ENCODE measurements at places on chromosomes 11 and 22.
A peak's percentile ranks its signal among the peaks of the same experiment; 100 is the strongest.

DNA sequence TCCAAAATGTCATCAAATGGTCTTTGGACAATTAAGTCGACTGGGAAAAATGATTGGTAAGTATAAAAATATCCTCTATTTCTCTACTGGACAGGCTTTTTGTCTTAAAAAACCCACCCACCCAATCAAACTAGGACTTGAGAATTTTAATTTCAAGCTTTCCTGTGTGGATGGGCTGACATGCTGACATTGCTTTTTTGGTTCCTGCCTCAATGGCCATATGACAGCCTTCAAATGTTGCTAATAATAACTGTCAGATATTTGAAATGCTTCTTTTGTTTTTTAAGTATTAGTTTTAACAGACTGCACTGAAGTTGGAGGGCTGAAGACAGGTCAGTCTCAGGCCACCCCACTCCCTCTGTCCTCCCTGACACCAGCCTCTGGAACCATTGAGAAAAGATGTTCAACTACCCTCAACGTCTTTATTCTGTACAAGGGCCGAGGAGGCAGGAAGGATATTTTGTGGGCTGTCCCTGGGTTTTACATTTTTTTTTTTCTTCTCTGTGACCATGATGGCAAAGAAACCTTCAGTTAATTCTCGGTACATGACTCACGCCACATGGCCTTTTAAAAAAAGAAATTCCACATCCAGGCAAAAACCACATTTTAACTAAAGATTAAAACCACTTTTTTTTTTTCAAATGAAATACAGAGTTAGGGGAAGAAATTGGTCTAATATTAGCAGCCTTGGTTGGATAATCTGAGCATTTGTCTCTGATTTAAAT is 130.4 kb downstream of the SLC1A2 start:
- peak; percentile 67 for DNase-seq

DNA sequence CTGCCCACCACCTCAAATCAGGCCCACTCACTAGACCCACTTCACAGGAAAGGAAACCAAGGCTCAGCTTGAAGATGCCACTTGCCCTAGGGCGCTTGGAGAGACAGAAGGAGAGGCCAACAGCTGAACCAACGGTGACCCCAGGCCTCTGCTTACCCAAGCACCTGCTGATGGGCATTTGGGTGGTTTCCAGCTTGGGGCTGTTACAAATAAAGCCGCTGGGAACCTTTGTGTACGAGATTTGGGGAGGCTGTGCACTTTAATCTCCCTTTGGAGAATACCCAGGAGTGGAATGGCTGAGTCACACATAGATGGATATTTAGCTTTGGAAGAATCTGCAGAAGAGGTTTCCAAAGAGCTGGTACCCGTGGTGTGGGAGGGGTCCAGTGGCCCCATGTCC is 50.9 kb upstream of the LINC01488 start:
- no peak for DNase-seq

DNA sequence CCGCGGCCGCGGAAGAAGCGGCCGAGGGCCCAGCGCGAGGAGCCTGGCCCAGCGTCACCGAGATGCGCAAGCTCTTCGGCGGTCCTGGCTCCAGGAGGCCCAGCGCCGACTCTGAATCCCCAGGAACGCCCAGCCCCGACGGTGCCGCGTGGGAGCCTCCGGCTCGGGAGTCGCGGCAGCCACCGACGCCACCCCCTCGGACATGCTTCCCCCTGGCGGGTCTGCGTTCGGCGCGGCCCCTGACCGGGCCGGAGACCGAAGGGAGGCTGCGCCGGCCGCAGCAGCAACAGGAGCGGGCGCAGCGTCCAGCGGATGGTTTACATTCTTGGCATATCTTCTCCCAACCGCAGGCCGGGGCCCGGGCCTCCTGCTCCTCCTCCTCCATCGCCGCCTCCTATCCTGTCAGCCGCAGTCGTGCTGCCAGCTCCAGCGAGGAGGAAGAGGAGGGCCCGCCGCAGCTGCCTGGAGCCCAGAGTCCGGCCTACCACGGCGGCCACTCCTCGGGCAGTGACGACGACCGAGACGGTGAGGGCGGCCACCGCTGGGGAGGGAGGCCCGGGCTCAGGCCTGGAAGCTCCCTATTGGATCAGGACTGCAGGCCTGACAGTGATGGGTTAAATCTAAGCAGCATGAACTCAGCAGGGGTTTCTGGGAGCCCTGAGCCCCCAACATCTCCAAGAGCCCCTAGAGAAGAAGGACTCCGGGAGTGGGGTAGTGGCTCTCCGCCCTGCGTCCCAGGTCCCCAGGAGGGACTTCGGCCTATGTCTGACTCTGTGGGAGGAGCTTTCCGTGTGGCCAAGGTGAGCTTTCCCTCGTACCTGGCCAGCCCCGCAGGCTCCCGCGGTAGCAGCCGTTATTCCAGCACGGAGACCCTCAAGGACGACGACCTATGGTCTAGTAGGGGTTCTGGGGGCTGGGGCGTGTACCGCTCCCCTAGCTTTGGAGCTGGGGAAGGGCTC is 1.2 kb downstream of the ARHGEF17 start:
- peak; percentile 99 for DNase-seq

DNA sequence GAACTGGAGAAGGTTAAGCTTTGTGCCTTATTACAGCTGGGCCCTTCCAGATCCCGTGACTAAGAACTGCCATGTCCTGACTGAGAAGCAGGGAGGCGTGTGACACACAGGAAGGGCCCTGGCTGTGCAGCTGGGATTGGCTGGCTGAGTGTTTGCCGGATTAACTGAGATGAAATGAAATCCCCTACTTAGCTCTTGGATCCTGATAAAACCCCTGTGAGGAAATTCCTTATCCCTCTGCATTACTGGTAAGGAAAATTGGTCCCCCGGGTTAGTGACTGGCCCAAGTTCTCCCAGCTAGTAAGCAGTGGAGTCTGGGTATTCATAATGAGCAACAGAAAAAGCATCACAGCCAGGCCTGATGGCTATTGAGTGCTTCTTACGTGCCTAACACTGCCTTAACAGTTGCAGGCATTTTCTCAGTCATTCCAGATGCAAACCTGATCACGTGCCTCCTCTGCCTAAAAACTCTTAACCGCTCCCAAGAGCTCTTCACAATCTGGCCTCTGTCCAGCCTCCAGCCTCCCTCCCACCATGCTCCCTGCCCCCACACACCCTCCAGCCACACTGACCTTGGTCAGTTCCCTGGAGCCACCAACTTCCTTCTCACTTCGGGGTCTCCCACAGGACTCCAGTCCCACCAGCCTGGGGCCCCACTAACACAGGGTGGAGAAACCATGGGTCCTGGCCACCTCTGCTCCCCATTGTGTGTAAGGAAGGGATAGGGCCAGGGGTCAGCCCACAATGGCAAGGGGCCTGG is 37.8 kb downstream of the ARRB1 start:
- peak; percentile 40 for DNase-seq

GRCh38 chr11:106466521-106467080 is 389.1 kb downstream of the AASDHPPT start:
- DNase-seq, result peak; percentile 56

- no peak for DNase-seq
Measured at GRCh38 chr11:58580311-58580710, 1.4 kb downstream of the ZFP91 start.

- peak; percentile 94 for DNase-seq
Measured at GRCh38 chr22:41285441-41285819, 557 bp downstream of the RANGAP1 start.

DNA sequence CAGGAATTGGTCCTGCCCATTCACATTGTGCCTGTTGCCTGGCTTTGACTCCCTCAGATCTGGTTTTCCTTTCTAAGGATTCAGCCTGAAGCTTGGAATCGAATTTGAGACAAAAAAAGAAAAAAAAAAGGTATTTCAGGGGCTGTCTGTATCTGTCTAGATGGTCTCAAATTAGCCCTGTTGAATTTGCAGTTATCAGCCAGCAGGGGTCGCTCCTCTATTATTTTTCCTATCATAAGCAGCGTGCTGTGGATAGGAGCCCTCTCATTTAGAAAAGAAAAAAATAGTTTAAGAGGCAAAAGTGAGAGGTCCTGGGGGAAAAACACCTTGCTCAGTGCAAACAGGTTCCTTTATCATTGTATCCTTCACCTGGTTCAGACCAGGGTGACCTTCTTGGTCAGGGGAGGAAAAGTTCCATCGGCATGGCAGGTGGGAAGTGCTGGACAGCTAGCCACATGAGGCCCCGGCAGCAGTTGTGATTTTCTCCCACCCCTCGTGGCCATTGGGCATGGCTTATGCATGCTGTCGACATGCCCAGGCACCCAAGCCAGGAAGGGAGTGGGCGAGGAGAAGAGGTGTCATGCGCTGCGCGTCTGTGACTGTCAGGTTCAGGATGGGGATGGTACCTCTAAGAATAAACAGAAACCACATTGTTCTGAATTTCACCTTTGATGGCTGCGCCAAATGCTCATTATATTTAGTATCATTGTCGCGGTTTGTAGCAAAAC is 13.1 kb downstream of the OR5AK2 start:
- DNase-seq, result no peak

GRCh38 chr11:121581607-121582006 is 128.8 kb upstream of the SORL1-AS1 start:
- DNase-seq, result no peak

DNA sequence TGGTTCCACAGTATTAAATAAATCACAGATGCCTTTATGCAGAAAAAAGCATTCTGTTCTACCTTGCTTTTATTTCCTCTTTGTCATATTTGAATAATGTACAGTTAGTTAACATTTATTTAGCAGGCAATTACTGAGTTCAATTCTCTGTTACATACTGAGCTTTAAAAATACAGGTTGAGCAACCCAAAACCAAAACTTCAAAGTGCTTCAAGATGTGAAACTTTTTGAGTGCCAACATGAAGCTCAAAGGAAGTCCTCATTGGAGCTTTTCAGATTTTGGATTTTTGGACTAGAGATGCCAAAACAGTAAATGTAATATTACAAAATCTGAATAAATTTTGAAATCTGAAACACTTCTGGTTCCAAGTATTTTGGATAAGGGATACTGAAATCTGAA is 54.1 kb downstream of the PDHX start:
- DNase-seq, result no peak

DNA sequence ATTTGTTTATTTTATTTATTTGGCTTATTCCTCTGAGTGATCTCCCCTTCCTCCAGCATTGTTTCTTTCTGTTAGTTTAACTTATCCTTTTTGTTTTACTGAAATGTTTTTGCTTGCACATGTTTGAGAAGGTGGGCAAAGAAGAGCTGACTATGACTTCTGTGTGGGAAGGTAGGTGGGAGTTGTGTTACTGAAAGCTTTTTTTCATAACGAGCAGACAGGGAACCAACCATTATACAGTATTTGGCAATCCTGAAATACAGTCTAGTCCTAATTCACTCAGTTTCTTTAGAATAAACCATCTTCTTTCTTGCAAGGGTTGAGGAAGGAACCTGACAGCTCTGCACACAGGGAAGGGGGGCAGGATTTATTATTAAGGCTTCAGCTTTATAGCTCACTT is 37.0 kb upstream of the PAK1 start:
- no peak for DNase-seq

DNA sequence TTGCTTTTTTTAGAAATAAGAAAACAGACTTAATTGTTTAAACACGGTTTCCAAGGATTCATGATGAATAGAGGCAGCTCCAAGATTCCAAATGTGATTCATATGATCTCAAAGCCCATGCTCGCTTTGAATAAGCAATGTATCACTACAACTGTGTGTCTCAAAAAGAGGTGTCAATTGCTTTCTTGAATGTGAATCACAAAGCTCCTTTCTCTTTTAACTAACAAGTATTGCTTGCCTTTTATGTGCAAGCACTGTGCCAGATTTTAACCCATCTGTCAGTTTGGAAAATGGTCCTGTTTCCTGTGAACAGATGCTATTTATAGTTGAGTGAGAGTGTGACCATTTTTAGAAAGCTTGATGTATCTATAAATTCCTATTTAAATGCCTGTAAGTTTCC is 6.5 kb downstream of the OOSP1 start:
- DNase-seq, result no peak
